ENCODE measurements at places on chromosomes 13 and 19.

- DNase-seq, result no peak
- H3K36me3 ChIP-seq, result peaks cover 5% of the 10 kb centered on the region
- H3K27me3 ChIP-seq, result no peaks in the 10 kb centered on the region
- no peak overlapping the region for H3K27ac ChIP-seq
- H3K4me1 ChIP-seq, result no peaks in the 10 kb centered on the region
- no peak overlapping the region for H3K4me3 ChIP-seq
Measured at GRCh38 chr13:72970301-72970880, 88.4 kb upstream of the KLF5 start.

DNA sequence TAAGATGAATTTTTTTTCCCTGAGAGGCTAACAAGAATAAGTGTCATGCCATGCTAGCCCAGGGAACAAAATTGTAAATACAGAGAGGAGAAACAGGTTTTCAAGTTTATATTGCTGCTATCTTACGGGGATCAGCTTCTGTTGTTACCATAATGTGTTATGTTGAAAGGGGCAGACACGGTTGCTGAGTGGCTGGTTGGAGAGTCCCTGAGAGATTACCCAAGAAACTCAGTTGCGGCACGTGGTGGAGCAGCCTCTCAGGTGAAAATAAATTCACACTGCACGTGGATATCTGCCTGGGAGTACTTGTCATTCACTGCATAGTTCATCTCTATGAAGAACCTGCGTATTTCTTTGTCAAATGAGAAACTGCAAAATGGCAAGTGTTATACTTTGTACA, 293.6 kb downstream of the TDRD3 start:
- no peaks in the 10 kb centered on the region for H3K4me1 ChIP-seq
- no peaks in the 10 kb centered on the region for H3K27me3 ChIP-seq
- no peaks in the 10 kb centered on the region for H3K36me3 ChIP-seq

DNA sequence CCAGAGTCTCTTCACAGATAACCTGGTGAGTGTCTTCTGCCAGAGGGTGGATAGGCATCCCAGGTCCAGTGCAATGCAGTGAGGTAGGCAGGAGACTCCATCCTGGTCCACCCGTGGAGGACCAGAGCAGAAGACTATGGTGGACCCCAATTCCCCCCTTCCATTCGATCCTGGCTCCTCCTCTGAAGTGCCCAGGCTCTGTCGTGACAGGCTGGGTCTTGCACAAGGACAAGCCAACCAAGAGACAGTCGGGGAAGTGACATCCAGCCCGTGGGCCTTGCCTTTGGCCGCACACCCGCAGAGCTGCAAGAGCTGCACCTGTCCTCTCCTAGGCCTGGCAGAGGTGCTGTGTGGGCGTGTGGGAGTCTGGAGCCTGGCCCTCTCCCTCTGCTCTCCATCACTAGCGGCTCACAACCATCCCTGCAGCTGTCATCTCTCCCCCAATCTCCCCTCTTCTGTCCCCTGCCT, 3.1 kb downstream of the ZNF784 start:
- peaks cover 4% of the 10 kb centered on the region for H3K36me3 ChIP-seq
- no peak overlapping the region for H3K4me3 ChIP-seq
- no peaks in the 10 kb centered on the region for H3K27me3 ChIP-seq
- no peak for DNase-seq

GRCh38 chr13:68257111-68257842, 1027.1 kb upstream of the PCDH9 start:
- no peaks in the 10 kb centered on the region for H3K27me3 ChIP-seq
- H3K4me3 ChIP-seq, result no peak overlapping the region
- DNase-seq, result no peak
- H3K27ac ChIP-seq, result no peak overlapping the region

GRCh38 chr19:49398001-49398615, 10.1 kb downstream of the KASH5 start:
- no peaks in the 10 kb centered on the region for H3K27me3 ChIP-seq
- no peak overlapping the region for H3K4me3 ChIP-seq
- no peaks in the 10 kb centered on the region for H3K36me3 ChIP-seq
- no peak for DNase-seq
- H3K27ac ChIP-seq, result no peak overlapping the region
- H3K4me1 ChIP-seq, result no peaks in the 10 kb centered on the region

DNA sequence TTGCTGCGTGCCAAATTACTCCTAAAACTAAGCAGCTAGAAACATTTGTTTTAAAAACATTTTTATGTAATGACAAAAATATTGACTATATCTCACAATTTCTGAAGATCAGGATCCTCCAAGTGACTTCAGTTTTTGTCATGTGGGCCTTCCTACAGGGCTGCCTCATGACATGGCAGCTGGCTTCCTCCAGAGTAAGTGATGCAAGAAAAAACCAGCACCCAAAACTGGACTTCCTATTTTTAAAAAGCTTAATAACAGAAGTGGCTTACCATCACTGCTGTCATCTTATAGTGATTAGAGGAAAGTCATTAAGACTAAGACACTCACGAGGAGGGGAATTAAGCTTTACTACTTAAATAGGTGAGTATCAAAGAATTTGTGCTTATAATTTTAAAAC, 681.7 kb downstream of the PCDH17 start:
- H3K27ac ChIP-seq, result no peak overlapping the region
- no peaks in the 10 kb centered on the region for H3K27me3 ChIP-seq
- DNase-seq, result no peak
- H3K36me3 ChIP-seq, result no peaks in the 10 kb centered on the region
- H3K4me3 ChIP-seq, result no peak overlapping the region

DNA sequence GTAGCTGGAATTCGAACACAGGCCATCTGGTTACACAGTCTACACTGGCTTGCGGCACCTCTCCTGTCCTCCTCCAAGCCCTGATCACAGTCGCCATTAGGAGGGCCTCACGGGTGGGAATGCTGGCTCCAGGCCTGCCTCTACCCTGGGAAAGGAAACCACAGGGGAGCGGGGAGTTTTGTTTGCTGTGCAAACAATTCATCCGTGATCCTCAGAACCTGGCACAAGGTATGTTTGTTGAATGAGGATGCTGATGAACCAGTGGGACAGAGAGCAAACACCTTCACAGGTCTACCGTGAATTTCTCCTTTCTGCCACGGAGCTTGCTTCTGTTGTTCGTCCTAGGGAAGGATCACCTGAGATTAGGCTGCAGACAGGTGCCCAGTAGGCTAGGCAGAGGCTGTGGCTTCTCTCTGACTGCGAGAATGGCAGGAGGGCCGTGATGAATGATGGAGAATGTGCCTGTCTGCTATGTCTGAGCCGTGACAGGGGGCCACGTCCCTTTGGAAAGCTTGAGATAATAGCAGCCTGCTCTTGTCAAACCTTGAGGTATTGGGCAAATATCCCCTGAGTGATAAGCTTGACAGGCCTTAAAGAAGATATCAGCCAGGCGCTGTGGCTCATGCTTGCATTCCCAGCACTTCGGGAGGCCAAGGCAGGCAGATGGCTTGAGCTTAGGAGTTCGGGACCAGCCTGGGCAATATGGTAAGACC, 36.7 kb downstream of the PIN1 start:
- H3K36me3 ChIP-seq, result no peaks in the 10 kb centered on the region
- no peaks in the 10 kb centered on the region for H3K27me3 ChIP-seq
- DNase-seq, result no peak
- peaks cover 3% of the 10 kb centered on the region for H3K4me1 ChIP-seq
- H3K27ac ChIP-seq, result no peak overlapping the region

- H3K4me1 ChIP-seq, result peaks cover 43% of the 10 kb centered on the region
- peak overlapping the region; percentile 59 for H3K27ac ChIP-seq
- H3K4me3 ChIP-seq, result no peak overlapping the region
- peaks cover 25% of the 10 kb centered on the region for H3K27me3 ChIP-seq
Measured at GRCh38 chr19:41932720-41933332, 4.6 kb upstream of the ERFL start.

DNA sequence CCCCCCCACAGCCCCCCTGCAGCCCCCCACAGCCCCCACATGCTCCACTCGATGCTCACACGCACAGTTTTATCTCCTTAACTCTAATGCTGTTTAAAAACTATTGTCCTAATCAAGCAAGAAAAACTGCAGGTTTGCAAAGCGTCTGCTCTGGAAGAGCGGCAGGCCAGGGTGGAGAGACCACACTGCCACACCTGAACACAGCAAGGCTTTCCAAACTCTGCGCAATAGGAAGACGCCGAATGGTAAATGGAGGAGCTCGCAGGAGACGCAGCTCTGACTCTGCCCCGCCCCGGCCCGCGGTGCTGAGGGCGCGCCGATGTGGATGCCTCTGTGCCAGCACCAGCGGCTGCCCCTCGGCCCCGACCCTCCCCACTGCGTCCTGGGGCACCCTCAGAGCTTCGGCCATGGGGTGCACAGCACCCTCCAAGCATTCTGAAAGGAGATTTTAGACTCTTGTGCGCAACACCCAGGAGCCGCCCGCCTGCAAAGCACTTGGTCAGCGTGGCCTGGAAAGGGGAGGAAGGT, 32.4 kb downstream of the RASA3 start:
- peak overlapping the region; percentile 82 for H3K27ac ChIP-seq
- H3K4me3 ChIP-seq, result no peak overlapping the region
- peaks cover 44% of the 10 kb centered on the region for H3K4me1 ChIP-seq
- H3K36me3 ChIP-seq, result no peaks in the 10 kb centered on the region
- H3K27me3 ChIP-seq, result no peaks in the 10 kb centered on the region
- DNase-seq, result peak; percentile 59

DNA sequence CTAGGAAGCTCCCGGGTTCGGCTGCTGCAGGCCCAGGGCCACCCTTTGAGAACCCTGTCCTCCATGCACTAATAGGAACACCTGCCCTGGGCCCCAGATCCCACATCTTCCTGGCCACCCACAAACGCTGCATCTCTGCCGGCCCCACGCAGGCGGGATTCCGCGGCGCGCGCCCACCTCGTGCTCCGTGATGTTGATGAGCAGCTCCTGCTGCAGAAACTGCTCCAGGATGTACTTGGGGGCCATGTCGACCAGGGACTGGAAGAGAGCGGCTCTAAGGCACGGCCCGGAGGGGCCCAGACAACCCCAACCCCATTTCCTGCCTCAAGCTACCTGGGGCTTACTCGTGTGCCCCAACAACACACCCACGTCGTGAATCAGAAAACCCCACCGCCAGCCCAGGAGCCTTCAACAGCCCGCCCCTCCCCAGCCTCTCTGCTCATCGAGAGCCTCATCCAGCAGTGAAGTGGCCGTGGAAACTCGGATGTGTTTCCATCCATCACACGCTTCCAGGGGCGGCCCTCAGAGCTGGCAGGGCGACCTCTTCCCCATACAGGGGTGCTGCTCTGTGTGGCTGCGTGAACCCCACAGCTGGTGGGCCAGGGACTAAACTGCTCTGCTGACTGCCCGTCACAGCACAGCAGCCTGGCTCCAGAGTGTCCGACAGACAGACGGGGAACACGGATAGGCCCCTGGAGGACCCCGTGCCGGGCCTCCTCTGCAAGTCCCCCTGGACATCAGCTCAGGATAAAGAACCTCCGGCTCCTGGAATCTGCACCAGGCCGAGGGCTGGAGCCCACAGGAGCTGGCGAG, 4.2 kb downstream of the POLR2E start:
- no peak overlapping the region for H3K27ac ChIP-seq
- no peak overlapping the region for H3K4me3 ChIP-seq
- H3K4me1 ChIP-seq, result peaks cover 20% of the 10 kb centered on the region
